AML-193 (cell line): ENCODE measurements at places on chromosomes 5 and 9.

GRCh38 chr9:91037511-91038482, 236.2 kb downstream of the SYK start:
- DNase-seq, result no peak

GRCh38 chr5:161387121-161387520, 159.4 kb downstream of the GABRB2 start:
- no peak for DNase-seq

DNA sequence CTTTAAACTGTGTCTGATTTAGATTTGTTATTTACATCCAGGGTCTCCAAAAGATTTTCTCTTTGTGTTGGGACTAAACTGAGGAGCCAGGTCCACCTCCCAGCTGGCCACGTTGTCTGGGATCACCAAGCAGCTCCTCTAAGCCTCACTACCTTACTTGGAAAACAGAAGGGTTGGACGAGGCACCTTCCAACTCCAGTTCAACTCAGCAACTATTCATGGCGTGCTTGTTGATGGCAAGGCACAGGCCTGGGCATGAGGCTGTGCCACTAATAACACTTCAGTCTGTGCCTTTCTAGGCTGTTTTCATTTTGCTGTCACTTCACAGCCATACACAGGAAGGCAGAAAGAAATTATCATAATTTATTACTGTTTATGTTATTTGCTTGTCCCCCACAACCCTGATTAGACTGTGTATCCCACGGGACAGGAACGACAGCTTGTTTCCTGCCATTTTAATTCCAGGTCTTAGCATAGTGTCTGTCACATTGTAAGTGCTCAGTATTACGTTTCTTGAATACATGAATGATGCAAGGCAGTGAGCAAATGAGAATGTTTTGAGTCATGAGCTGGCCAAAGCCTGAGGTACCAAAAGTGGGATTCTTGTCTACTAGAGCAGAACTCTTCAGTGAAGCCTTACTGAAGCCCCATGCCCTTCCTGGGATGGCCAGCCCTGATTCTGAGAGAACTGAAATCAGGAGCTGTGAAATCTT, 125.8 kb downstream of the GALNT10 start:
- DNase-seq, result no peak

GRCh38 chr9:130523921-130524320, 55.5 kb upstream of the FUBP3 start:
- no peak for DNase-seq

- DNase-seq, result no peak
Measured at GRCh38 chr9:77906991-77907390, 124.6 kb downstream of the GNAQ start.

DNA sequence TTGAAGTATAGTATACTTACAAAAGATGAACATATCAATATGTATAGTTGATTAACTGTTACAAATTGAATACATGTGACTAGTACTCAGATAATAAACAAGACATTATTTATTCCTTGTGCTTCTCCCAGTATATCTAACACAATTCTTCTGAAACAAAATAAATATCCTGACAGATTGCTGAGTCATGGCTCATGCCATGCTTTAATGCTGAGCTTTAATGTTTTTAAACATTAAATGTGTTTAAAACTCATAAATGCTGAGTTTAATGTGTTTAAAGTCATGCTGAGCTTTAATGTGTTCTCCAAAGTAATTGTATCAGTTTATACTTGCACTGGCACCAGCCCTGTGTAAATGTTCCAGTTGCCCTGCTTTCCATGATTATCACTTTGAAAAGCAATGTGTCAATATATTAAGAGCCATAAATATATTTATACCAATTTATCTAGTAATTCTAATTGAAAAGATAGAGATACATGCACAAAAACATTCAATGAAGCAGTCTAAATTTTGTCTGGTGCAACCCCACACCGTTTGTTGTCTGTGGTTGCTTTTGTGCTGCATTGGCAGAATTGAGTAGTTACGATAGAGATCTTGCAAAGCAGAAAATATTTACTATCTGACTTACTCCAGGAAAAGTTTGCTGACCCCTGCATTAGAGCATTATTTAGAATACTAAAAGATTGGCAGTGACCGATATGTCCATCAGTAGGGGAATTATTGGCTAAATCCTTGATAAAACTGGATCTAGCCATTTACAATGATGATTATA, 15.7 kb downstream of the KIAA1958 start:
- DNase-seq, result no peak
